ENCODE measurements at places on chromosomes 13 and 19.

- DNase-seq = no peak
Observed at GRCh38 chr13:96862999-96863398, 131.3 kb downstream of the OXGR1 start.

DNA sequence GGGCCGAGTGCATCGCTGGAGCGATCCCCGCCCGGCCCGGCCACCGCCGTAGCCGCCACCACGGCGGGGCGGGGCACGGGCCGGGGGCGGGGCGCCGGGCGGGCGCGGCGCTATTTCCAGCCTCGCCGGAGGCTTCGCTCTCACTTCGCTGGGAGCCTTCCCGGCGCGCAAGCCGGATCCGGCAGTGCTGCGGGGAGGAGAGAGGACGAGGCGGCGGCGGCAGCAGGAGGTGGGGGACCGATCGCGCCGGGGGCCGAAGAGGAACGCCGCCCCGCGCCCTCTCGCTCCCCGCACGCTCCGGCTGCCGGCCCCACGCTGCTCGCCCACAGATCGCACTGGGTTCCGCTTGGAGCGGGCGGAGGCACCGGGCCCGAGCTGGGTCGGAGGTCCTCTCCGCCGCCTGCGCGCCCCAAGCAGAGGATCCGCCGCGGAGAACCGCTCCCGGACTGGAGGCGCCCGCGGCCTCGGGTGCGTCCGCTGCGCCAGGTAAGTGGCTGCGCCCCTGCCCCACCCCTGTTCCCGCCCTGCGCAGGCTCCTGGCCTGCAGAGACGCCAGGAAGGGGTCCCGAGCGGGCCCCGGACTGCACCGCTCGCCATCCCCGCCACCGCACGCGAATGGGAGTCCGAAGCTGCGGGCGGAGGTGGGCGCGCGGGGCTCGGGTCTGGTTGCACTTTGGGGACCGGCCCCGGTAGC, at the start of gene CHST8:
Gene CHST8 (plus strand): TSS at position 143 of the 694 bp plus-strand sequence. CDS start 67,309 bp downstream, outside the sequence.
- no peak for DNase-seq

- DNase-seq = no peak
Observed at GRCh38 chr13:91745967-91746366, 347.5 kb downstream of the GPC5 start.

- DNase-seq = no peak
Observed at GRCh38 chr19:38557205-38557799, 60.5 kb downstream of the MAP4K1 start.

DNA sequence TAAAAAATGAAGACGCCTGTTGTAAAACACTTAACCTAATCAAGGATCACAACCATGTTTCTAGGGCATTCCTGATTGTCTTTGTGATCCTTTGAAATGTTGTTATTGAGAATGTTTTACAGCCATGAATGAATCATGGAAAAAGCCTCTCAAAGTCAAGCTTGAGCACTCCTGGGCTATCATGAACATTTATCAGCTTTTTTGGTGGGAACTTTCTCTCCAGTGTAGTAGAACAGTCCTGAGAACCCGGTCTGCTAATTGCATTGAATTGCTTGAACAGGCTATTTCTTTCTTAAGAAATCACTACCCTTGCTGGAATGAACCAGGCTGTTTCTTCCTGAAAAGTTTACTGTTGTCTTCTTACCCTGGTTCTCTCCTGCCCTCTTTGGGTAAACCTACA, 516.5 kb downstream of the FGF9 start:
- DNase-seq = no peak

DNA sequence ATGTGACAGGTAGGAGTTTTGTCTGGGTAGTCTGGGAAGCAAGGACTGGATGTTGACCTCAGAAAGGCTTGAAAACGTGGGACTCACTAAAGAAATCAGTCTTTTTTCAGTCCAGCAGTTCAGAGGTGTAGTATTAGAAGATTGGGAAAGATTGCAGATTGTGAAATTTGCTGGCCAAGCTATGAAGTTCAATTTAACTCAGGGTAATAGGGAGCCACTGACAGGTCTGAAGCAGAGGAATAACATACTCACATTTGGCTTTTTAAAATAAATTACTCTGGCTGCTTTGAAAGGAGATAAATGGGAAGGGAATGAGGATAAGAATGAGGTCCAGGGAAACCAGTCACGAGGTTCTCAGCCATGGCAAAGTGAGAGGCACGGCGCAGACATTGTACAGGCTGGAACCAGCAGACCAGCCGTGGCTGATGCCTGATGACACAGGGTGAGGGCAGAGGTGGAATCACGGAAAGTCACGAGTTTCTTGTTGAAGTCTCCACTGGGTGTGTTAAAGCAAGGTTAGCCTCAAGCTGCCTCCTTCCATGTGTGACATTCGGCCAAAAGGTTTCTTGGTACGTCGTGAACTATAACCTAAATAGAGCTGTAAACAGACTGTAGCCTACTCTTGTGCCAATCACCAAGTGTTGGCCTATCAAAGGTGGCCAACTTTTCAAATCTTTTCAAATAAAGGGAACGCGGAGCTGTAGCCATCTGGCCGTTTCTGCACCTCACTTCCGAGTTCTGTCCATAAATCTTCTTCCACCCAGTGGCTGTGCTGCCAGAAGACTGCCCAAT, 377.6 kb downstream of the IRS2 start:
- no peak for DNase-seq

GRCh38 chr13:80921971-80922370, 581.0 kb upstream of the SPRY2 start:
- no peak for DNase-seq

DNA sequence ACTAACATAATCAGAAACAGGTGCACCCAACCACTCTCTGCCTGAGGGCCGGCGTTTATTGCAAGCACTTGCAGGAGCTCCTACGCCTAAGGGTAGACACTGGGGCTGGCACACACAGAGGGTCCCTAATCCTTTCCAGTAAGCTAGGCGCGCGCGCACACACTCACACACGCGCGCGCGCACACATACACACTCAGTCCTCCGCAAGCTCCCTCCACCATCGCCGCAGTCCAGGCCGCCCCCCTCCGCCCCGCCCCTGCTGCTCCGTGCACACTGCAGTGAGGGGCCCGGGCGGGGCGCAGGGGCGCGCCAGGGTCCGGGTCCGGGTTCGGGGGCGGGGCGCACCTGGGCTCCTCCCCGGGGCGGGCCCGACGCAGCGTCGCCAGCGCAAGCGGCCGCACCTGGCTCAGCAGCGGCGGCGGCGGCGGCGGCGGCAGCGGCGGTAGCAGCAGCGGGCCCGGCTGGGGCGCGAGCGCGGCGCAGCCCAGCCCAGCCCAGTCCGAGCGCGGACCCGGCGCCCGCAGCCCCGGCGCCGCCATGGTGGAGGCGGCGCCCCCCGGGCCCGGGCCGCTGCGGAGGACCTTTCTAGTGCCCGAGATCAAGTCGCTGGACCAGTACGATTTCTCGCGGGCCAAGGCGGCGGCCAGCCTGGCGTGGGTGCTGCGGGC, at the start of gene CAMSAP3:
Gene CAMSAP3 (plus strand): TSS at position 398 of the 668 bp plus-strand sequence. CDS start 140 bp downstream, at position 538.
- DNase-seq = no peak

GRCh38 chr19:53881482-53882390, at the start of gene PRKCG:
PRKCG (plus strand) TSS chr19:53882197; CDS start chr19:53882495, 298 bp downstream.
- DNase-seq = no peak

DNA sequence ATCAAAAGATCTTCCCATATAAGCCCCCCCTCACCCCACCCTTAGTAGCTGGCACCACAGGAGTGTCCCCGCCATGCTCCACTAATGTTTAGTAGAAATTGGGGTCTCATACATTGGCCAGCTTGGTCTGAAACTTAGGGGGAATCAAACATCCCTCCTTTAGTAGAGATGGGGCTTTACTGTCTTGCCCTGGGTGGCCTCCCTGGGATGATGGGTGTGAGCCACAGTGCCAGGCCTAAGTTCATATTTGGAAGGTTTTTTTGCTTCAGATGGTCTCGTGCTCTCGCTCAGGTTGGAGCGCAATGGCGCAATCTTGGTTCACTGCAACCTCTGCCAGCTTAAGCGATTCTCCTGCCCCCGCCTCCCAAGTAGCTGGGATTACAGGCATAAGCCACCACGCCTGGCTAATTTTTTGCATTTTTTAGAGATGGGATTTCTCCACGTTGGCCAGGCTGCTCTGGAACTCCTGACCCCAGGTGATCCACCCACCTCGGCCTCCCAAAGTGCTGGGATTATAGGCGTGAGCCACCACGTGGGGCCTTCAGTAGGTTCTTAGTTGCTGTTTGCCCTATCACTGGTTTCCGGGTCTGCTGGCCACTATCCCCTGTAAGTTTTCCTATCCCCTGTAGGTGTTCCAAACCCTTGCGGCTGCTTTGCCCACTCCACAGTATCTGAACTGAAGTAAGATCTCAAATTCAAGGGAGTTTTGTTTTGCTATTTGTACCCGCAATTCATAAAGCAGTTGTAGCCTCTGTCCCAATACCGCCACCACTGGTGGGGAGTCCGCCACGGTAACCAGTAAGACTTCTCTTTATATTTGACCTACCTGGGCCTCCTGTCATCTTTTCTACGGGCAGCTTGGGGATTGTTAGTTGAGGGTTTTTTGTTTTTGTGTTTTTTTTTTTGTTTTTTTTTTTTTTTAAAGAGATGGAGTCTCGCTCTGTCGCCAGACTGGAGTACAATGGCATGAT, 34.1 kb downstream of the NLRP12 start:
- DNase-seq = no peak

GRCh38 chr19:49749055-49749716, 13.9 kb downstream of the TSKS start:
- no peak for DNase-seq

GRCh38 chr19:9150650-9151049, 10.5 kb downstream of the ZNF317 start:
- no peak for DNase-seq

GRCh38 chr19:55635334-55635717, 5.5 kb upstream of the ZNF580 start:
- DNase-seq = no peak

DNA sequence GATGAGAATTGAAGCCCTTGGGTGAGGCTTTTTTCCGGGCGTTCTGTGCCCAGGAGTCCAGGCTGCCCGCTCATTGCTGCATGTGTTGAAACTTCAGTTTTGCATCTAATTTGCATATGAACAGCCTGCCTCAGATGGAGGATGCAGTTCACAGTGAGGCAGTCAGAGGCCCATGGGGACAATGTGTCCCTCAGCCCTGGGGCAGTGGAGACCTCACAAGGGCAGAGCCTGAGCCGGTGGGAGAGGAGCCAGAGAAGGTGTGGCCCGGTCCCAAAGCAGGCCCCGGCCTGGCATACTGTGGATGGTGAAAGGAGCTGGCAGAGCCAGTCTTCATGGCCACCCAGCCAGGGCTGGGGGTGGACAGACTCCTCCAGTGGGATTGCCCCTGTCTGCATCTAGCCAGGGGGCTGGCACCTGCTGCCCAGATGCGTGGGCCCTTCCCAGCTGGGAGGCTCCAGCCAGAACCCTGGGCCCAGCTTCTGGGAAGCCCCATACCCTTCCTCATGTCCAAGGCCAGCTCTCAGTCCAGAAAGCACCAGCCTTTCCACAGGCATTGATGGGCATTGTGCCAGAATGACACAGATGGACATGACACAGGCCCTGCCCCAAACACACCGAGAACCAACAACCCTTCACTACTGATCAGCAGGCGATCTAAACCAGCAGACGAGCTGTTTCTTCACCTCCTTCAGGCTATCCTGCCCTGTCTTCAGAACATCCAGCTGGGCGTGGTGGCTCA, 32.9 kb upstream of the KCTD15 start:
- DNase-seq = no peak

DNA sequence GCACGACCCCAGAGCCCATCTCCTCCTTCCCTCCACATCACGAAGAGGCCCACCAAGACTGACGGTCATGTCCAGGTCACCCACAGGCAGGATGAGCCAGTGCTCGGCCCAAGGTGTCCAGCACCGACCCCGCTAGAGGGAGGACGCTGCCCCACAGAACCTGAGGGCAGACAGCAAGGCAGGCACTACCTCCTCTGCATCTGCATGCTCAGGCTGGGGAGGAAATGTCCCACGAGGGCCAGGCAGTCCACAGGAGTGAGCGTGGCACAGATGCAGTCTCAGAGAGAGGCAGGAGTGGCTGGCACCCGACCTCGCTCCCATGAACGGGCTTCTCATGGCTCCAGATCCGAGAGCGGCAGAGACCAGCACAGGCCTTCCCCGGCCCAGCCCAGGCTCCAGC, 133.2 kb downstream of the TUBA3C start:
- no peak for DNase-seq

DNA sequence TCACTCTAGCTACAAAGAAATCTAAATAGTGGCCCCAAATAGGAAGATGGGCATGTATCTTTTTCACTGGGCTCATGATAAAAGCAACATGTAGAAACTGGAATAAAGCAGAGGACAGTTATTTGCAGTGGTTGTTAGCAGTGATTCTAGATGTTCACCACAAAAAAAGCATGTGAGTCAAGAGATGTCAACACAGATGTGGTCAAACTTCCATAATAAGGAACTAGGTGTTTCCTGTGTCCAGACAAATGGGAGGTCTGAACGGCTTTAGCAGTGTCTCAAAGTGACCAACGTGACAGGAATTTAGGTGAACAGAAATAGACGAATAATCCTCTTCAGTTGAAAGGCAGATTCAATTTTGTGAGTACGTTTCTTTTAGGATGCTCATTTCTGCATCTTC, 162.7 kb downstream of the TBC1D4 start:
- no peak for DNase-seq

Measured in omental fat pad (tissue), 4 donors.